Left cardiac atrium (tissue), 4 donors: ENCODE measurements at places on chromosomes 11 and 22.

- DNase-seq: no peak
These were observed 36.6 kb upstream of the PAX6 start for GRCh38 chr11:31847761-31848160.

- DNase-seq: no peak
These were observed 49.8 kb downstream of the SMCO4 start for GRCh38 chr11:93493252-93493897.

GRCh38 chr11:72690166-72690565, 15.9 kb upstream of the PDE2A start:
- no peak for DNase-seq

DNA sequence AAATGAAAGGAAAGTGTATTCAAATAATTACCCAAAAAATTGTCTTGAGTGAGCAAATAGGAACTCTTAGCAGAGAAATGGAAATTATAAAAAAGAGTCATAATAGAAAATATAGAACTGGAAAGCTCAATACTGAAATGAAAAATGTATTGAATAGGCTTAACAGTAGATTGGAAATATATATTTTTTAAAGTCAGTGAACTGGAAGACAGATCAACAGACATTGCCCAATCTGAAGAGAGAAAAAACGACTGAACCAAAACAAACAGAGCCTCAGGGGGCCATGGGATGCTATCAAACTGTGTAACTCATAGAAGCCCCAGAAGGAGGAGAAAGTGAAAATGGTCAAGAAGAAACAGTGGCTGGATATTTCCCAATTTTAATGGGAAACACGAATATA, 32.6 kb downstream of the TBX1 start:
- no peak for DNase-seq

DNA sequence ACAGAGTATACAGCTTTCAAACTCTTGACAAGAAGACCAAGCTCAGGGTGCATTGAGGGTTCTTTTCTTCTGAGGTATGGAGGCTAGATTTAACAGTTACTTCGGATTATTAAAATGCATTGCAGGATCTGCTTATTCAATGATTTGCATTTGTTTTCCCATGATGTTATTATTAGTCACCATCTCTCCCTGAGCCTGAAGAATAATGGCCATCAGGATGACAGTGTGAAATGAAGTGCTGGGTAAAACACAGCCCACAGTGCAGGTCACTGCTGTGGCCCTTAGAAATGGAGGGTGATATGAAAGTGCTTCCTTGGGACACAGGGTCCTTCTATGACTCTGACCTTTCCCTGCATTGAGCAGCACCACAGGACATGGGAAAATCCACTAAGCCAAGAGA, 40.0 kb downstream of the TECTA start:
- DNase-seq: no peak
